ENCODE measurements at places on chromosomes 3 and 15.

- no peak for DNase-seq
Observed at GRCh38 chr3:50862221-50862620, 187.5 kb downstream of the DOCK3 start.

DNA sequence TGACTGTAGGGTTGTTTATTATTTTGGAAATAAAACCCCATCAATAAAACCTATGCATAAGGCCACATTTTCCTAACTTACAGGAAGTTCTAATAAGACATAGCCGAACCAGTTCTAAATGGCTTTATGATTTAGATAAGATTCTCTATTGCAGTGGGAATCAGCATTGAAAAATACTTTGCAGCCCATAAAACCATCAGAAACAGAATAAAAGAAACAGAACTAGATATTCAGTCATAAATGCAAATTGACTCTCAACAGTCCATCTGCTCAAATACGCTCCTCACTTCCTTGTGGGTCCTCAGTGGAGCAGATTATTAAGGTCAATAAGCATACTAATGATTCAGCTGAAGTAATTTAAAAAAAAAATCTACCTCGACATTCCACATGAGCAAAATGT, 8.8 kb downstream of the SATB1 start:
- DNase-seq, result no peak

DNA sequence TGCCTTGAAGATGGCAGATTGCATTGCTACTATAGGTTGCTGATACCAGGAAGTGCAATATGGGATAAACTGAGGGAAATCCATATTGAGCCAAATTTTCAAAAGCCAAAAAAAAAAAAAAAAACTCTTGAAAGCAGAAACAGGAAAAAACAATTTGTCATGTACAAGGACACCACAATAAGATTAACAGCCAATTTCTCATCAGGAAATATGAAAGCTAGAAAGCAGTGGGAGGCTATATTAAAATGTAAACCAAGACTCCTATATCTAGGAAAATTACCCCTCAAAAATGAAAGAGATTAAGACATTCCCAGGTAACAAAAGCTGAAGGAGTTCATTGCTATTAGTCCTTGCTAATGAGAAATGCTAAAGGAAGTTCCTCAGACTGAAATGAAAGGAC, 462.8 kb upstream of the DPH6 start:
- DNase-seq, result no peak

- no peak for DNase-seq
Observed at GRCh38 chr15:29345549-29346525, 76.2 kb upstream of the NSMCE3 start.

DNA sequence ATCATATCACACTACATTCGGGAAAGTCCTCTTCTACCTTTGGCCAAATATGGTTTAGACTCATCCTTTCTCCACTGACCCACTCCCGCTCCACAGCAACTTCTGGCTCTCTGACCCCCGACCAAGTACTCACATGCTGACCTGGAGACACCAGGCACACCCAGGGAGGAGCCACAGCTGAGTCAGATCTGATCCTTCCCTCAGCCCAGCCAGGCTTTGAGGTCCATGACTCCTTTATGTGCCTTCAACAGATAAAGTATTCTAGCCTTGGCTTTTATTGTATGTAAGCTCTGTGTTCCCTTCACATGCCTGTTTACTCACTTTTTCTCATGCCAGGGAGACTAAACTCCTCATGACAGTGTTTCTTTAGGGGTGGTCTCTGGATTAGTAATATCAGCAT, 166.9 kb upstream of the UMPS start:
- DNase-seq, result no peak

DNA sequence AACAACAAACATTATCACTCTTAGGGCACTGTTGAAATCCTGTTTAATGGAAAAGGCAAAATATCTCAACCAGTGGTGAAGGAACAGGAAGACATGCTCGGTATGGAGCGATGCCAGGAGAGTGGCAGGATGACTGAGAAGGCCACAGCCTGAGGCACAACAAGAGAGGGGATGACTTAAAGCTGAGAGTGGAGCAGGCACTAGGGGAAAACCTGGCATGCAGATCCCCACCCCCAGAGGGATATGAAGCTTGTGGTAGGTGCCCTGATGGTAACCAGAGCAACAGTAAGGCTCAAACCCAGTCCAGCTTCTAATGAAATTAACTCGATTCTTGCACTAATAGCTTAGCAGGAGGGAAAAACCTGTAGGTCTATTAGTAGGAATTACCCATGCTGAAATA, 40.4 kb downstream of the LYSMD4 start:
- DNase-seq, result no peak

DNA sequence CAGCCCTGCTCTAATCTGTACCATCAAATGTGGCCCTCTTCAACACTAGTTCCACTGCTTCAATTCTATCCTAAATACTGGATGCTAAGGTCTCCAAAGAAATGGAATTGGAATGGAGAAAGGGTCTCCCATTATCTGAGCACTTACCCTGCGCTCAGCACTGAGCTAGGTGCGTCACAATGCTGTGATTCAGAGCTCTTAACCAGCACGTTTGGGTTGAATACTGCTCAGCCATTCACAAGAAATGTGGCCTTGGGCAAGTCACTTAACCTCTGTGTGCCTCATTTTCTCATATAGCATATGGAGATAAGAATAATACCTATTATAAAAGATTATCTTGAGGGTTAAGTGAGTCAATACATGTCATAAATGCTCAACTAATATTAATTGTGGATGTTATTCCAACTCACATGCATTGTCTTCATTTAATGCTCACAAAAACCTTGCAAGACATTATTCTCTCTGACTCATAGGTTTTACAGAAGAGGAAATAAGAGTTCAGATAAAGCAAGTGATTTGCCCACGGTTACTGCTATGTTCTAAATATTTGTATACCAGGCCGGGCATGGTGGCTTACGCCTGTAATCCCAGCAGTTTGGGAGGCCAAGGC, 27.4 kb upstream of the SRGAP3 start:
- no peak for DNase-seq

- no peak for DNase-seq
Observed at GRCh38 chr3:128152419-128153155, 694 bp upstream of the EEFSEC start.

DNA sequence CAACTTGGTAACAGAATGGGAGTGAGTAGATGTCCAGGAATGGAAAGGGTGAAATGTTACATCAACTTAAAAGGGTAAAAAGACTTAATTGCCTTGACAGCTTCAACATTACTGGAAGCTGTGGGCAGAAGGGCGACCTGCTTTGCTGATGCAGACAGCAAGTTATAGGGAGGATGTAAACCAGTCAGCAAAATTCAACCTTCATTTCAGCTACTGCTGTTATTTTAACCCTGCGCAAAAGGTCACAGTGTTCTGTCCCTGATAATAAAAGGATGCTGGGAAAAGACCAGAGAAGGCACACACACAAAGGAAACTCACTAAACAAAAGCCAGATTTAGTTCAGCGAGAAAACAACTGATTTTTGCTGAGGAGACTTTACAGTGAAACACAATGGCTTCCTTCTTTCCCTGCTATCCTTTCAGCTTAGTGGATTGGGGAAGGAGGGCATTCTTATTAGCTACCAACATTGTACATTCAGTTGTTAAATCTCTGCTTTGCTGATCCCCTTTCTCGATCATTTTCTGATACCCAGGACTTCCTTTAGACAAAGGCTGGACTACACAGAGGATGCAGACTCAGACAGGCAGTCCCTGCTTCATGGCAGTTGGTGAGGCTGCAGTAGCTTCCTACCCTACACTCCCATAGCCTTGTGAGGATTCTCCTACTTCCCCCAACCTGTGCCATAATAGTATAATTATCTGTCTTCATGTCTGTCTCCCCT, 62.0 kb downstream of the P3H2 start:
- DNase-seq, result no peak

- no peak for DNase-seq
Observed at GRCh38 chr3:161454615-161455014, 42.0 kb upstream of the OTOL1 start.

- DNase-seq, result no peak
Observed at GRCh38 chr3:85853805-85854204, 895.0 kb downstream of the CADM2 start.
